ENCODE measurements at places on chromosomes 7 and 10.

DNA sequence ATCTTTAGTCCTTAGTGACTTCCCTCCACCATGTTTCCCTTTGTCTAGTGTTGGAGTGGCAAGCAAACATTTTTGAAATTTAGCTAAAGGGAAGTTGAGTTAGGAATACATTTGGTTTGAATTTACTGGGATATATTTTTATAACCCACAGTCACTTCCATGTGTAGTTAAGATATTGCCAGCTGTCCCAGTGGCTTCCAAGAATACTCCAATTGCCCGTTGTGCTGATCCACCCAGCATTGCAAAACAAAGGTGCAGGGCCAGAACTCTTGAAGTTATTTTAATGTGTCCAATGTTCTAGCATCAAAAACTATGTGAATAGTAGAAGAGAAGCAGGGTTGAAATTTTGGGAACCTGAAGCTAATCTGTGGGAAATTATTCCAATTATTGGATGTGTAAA is 2.5 kb upstream of the P4HA1 start:
- no peak for DNase-seq

DNA sequence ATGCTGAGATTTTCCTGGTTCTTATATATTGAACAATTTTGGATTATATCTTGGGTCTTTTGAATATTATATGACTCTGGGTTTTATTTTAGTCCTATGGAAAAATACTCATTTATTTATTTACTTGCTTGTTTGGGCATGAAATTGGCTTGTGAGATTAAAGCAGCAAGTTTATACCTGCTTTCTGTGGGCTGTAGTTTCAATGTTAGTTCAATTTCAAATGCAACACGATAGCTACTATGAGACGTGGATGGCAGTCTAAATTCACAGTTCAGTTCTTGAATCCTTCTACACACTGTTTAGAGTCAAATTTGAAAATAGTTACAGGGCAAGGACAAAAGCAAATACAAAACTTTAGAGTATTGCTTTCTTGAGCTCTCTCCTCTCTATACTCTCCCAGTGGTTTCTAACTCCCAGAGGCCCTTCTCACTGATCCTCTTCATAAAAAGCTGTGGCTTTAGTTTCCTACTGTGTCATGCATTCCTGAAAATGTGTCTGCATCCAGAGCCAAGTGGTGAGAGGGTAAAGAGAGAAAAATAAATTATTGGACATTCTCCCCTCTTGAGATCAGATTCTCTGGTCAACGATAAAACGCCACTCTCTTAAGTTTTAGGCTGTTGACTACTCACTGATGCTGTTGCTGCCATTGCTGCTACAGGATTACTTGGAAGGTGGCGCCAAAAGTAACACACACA is 34.4 kb downstream of the POLR1F start:
- no peak for DNase-seq

DNA sequence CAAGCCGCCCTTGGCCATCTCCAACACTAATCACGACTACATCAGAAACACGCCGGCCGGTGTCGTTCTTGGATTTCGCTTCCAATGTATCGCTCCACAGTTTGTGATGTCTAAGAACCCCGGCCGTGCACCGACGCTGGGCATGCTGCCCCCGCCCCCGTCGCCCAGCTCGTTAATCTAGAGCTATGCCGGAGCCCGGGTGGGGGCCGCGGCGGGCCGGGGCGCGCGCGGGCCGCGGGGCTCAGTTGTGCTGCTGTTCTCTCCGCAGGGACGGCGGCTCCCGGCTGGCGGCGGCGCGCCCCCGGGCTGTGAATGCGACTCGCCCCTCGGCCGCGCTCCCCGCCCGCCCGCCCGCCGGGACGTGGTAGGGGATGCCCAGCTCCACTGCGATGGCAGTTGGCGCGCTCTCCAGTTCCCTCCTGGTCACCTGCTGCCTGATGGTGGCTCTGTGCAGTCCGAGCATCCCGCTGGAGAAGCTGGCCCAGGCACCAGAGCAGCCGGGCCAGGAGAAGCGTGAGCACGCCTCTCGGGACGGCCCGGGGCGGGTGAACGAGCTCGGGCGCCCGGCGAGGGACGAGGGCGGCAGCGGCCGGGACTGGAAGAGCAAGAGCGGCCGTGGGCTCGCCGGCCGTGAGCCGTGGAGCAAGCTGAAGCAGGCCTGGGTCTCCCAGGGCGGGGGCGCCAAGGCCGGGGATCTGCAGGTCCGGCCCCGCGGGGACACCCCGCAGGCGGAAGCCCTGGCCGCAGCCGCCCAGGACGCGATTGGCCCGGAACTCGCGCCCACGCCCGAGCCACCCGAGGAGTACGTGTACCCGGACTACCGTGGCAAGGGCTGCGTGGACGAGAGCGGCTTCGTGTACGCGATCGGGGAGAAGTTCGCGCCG is 1.9 kb downstream of the VWC2 start:
- DNase-seq: no peak

- no peak for DNase-seq
These were observed 545.9 kb downstream of the SORCS1 start for GRCh38 chr10:106618646-106619045.

- DNase-seq: no peak
These were observed 267.4 kb downstream of the RNLS start for GRCh38 chr10:88315755-88316154.

GRCh38 chr7:105336009-105336408 is 52.7 kb downstream of the SRPK2 start:
- DNase-seq: no peak

GRCh38 chr7:153457746-153458145 is 594.5 kb upstream of the DPP6 start:
- DNase-seq: no peak

DNA sequence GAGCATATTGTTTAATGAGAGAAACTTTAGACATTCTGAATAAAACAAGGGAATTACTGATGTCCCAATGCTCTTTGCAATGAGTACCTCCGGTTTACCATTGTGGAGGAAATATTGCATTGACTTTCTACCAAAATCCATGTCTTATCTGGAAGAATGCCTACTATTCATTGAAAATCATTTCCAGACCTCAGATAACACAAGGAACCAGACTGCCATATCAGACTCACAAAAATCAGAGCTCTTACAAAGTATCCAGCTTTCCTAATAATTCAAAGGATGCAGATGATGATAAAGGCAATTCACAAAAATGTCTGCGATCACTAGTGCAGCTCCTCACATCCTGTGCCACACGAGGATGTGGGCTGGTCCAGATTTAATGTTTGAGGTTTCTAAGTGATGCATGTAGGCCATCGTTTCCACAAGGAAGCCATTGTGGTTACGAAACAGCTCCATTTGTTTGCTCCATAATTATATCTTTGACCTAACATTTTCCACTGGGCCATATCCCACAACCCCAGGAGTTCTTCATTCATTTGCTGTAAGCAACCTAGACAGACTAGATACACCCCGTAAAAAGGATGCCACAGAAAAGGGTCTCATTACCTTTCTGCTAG is 831.1 kb upstream of the C7orf33 start:
- DNase-seq: no peak
